CD4-positive, alpha-beta T cell treated with Interleukin-4 for 4 hours (primary cell): ENCODE measurements at places on chromosomes 3 and 15.

GRCh38 chr15:33584797-33585196 lies 274.0 kb downstream of the RYR3 start:
- no peak for DNase-seq

GRCh38 chr3:54873059-54874010 lies 54.5 kb downstream of the LRTM1 start:
- no peak for DNase-seq

- no peak for DNase-seq
Observed at GRCh38 chr3:72200332-72200731, 415.4 kb upstream of the PROK2 start.

GRCh38 chr15:65033659-65034269 lies 4.3 kb upstream of the MTFMT start:
- DNase-seq: peak; percentile 41

- DNase-seq: no peak
Observed at GRCh38 chr15:76575274-76575673, 238.7 kb downstream of the ISL2 start.

- no peak for DNase-seq
Observed at GRCh38 chr15:92336419-92336987, 57.2 kb upstream of the ST8SIA2 start.

DNA sequence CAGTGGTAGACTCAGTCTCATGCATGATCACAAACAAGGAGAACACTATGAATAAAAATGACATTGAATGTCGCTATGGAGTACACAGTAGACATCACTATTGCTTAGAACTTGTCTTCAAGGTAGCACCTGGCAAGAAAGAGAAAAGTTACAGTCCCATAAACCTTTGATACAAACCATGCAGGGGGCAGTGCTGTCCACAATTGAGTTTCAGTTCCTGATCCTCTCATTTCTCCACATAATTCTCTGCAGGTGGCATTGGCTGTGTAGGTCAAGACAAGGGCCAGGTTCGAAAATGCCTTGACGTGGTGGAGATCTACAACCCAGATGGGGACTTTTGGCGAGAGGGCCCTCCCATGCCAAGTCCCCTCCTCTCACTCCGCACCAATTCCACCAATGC lies 47.9 kb downstream of the KBTBD12 start:
- DNase-seq: no peak

GRCh38 chr3:52372822-52373504 lies 56.8 kb downstream of the DNAH1 start:
- DNase-seq: no peak

GRCh38 chr3:148599481-148599880 lies 98.2 kb upstream of the AGTR1 start:
- no peak for DNase-seq

DNA sequence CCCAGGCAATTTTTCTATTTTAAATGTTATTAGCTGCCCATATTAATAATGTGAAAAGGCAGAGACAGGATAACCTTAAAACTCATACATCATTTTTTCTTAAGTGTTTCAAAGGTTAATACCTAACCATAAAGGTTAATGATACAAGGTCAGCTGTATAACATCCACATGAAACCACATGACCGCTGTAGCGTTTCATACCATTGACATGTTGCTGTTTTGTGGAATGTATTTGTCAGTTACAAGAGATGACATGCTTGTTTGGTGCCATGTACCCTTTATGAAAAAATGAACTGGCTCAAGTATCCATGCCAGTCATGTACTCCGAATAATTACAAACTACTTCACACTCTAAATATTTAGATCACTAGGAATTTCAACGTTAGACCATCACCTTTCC lies 207.4 kb downstream of the FMN1 start:
- no peak for DNase-seq

- no peak for DNase-seq
Observed at GRCh38 chr3:181330821-181331563, 341.5 kb upstream of the DNAJC19 start.

GRCh38 chr3:2976212-2976611 lies 134.0 kb downstream of the IL5RA start:
- DNase-seq: no peak

GRCh38 chr3:141015481-141015880 lies 35.7 kb upstream of the SPSB4 start:
- DNase-seq: no peak

GRCh38 chr3:47016934-47017435 lies 37.5 kb downstream of the NBEAL2 start:
- peak; percentile 55 for DNase-seq

- DNase-seq: no peak
Observed at GRCh38 chr3:168782193-168782592, 686.5 kb upstream of the GOLIM4 start.

GRCh38 chr15:48466079-48466478 lies 134.8 kb downstream of the DUT start:
- no peak for DNase-seq

DNA sequence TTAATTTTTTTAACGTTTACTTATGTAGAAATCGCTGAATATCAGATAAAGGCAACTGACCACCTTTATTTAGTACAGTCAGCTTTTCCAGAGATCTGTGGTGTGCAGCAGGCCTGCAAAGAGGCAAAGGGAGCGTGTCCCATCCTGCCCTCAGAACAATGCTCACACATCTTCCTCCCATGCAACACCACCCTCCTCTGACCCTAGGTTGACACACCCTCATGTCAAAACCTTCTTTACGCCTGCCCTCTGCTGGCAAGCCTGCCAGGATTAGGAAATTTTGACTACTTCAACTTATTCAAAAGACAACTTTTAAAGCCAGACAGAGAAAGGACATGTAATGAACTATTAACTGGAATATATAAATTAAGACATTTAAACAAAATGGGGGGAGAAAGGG lies 513.7 kb downstream of the FOXP1 start:
- DNase-seq: peak; percentile 77

DNA sequence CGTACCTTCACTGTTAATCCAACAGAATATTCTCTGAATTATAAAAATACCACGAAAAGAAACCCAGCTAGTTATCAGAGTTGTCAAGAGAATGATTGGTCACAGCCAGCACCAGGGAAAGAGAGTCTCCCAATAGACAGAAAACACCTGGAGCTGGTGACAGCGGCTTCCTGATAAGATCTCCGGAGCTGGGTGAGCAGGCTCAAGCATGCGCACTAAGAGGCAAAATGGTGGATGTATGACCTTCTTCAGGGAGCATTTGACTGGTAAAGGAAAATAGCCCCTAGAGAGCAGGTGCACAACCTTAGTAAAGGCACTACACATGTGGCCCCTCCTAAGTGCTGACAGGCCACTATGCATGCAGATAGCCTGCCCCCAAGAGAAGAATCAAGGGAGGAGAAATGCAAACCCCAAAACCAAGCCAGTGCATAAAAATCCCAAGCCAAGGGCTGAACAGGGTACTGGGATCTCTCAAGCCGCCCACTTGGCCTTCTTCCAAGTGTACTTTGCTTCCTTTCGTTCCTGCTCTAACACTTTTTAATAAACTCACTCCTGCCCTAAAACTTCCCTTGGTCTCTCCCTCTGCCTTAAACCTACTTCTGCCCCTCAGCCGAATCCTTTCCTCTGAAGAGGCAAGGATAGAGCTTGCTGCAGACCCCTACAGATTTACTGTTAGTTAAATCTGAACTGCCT lies 93.2 kb downstream of the UACA start:
- no peak for DNase-seq

DNA sequence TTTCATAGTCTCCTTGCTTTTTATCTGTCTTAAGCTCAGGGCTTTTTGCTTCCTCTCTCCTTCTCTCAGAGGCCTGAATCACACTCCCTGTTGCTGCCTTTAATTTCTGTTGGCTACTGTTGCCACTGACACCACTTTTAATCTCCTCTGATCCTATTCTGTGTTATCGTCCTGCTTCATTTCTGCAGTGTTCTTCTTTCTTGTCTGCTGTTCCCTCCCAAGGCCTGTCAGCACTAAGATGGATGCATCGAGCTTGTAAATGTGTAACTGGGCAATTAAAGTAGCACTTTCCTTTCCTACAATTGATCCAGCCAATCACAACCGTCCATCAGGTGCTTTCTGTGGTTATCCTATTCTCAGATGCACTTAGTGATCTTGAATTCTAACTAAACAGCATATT lies 71.3 kb upstream of the VEPH1 start:
- DNase-seq: no peak

- peak; percentile 18 for DNase-seq
Observed at GRCh38 chr3:192850451-192850981, 67.1 kb downstream of the MB21D2 start.

- no peak for DNase-seq
Observed at GRCh38 chr15:25866874-25867273, 3.7 kb upstream of the ATP10A start.

DNA sequence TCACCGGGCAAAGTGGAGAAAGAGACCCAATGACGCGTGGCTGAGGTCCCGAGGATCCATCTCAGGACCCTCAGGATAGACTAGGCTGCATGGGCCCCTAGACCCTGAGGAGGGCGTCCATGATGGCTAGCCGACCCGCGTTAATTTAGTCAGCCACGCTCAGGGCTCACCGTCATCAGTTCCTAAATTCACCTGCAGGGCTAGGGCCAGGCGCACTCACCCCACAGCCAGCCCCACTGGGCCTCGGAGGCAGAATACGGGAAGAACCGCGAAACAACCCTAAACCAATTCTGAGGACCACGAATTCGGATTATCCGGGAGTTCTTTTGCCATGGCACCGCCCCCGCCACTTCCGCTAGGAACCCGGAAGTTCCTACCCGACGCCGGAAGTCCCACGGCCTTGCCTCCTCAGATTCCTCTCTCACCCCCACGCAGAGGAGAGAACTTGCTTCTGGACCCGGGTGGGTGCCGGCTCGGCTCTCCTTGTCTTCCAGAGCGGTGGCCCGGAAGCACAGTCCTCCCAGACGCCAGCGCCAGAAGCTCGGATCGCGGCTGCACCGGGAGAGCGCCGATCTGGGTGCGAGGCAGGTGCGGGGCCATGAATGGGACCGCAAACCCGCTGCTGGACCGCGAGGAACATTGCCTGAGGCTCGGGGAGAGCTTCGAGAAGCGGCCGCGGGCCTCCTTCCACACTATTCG lies at the start of the genes EAF1 and METTL6:
TSS of gene EAF1 (plus strand) at position 417 of the 699 bp plus-strand sequence. CDS start at position 599, 182 bp downstream.
TSS of gene METTL6 (minus strand) at position 363 of the 699 bp plus-strand sequence. CDS start 1,033 bp downstream, outside the sequence.
- DNase-seq: peak; percentile 85

- no peak for DNase-seq
Observed at GRCh38 chr3:34109021-34109420, 310.6 kb downstream of the PDCD6IP start.

- DNase-seq: no peak
Observed at GRCh38 chr3:56054844-56055243, 413.4 kb downstream of the ERC2 start.

- no peak for DNase-seq
Observed at GRCh38 chr3:39103791-39104552, 3.5 kb downstream of the GORASP1 start.

- no peak for DNase-seq
Observed at GRCh38 chr15:27081676-27082418, 110.9 kb downstream of the GABRG3 start.

DNA sequence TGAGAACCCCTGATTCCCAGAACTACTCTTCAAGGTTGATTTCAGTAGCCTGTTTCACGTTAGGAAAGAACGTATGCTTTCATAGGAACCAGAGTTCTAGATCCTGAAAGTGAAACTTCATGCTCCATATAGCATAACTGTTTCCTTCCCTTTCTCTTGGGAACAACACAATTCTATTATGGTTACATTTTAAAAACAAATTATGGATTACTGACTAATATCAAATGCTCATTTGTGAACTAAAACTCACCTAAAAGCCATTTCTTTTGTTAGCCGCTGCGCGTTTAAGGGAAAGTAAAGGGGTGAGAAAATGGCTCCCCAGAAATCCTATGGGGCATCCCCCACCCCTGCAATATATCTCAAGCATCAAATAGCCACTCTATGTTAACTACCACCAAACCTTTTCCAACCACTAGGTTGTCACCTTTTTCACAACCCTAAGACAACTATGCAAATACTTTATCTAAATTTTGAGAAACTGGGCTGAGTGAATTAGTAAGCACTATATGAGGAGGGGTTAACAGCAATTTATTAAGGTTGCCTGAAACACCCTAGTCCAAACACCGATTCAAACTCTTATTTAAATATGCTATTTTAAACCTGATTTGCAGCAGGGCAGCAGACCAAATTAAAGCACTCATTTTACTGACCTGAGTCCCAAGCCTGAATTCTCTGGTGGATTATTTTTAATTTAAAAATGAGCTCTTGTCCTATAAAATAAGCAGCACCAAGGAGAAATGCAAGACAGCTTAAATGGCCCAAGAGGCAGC lies 2.4 kb downstream of the SIAH2 start:
- peak; percentile 52 for DNase-seq

DNA sequence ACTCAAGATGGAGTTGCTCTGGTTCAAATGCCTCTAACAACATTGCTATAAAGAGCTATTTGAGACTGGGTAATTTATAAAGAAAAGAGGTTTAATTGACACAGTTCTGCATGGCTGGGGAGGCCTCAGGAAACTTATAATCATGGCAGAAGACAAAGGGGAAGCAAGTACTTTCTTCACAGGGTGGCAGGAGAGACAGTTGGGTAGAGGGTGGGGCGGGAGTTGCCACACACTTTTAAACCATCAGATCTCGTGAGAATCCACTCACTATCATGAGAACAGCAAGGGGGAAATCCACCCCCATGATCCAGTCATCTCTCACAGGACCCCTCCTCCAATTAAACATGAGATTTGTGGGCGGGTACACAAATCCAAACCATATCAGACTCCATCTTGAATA lies 30.7 kb downstream of the MAP2K5 start:
- no peak for DNase-seq

DNA sequence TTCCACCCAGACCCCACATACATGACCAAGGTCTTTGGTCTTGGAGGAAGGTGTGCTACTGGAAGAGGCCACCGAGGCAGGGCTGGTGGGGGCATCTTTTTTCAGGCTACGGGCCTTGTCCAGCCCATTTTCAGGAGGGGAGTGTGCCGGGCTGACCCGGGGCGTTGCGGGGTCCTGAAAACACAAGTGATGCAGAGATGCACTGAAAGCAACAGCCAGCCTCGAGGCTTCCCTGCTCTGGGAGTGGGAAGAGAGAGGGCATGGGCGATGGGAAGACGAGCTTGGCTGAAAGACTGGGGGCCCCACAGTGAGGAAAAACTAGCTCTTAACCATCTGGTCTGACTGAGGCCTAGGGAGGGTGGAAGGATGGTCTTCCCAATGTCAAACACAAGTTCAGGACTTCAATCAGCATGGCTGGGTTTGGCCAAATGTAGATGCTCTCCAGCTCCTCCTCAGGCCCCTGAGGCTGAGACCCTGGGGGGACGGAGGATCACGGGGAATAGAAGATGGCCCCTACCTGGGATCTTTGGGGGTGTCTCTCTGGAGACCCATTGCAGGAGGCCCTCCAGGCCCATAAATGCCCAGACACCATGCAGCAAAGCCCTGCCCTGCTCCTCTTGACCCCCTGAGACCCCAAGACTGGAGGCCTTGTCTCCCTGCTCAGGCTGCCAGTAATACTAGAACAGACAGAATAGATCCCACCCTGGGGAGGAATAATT lies 38.9 kb downstream of the TLE3 start:
- DNase-seq: no peak

DNA sequence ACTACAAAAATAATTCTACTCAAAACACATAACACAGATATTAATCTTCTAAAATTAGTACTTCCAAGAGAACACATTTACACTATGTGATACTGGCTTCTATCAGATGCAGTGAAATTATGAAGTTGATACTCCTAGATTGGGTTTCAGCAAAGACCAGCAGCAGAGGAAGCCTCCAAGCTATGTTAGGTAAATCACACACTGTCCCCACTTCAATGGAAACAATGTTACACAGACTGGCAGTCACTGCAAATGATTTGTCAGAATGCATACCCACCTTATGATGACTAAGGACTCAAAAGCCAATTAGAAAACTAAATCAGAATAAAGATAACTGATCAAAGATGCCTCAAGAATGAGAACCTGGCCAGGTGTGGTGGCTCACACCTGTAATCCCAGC lies 90.1 kb upstream of the MYO5C start:
- no peak for DNase-seq
